ENCODE measurements at places on chromosomes 16 and 17.

DNA sequence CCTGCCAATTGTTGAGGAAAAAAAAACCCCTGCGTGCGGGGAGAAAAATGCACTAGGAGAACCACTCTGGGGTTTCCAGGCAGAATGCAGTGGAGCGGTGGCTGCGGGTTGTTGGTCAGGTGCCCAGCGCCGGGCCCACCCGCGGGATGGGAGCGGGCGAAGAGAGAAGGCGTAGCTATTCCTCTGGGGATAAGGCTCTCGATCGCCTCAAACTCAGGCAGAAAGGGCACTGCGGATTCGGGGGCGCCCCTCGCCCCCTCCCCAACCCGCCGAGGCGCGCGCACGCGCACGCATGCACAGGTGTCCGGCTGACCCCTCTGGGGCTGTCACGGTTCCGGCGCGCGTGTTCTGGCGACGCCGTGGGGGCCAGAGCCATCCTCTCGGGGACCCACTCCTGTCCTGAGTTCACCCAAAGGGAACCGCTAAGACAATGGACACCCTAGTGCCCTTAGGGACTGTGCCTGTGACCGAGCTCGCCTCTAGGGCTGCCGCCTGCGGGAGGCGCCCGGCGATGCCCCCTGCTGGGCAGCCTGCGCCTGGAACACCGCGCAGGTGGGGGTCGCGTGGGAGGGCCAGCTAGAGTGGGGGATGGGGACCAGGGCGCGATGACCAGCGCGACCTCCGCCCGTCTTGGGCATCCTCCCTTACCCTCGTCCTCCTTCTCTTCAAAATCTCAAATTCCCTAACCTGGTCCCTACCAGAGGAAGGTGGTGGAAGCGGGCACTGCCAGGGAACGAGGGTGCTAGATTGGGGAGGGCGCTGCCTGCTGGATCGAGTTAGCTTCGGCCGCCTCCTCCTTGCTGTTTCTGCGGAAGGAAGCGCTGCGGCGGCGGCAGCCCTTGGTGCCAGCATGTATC, 14.4 kb upstream of the CBX8 start:
- DNase-seq = no peak

DNA sequence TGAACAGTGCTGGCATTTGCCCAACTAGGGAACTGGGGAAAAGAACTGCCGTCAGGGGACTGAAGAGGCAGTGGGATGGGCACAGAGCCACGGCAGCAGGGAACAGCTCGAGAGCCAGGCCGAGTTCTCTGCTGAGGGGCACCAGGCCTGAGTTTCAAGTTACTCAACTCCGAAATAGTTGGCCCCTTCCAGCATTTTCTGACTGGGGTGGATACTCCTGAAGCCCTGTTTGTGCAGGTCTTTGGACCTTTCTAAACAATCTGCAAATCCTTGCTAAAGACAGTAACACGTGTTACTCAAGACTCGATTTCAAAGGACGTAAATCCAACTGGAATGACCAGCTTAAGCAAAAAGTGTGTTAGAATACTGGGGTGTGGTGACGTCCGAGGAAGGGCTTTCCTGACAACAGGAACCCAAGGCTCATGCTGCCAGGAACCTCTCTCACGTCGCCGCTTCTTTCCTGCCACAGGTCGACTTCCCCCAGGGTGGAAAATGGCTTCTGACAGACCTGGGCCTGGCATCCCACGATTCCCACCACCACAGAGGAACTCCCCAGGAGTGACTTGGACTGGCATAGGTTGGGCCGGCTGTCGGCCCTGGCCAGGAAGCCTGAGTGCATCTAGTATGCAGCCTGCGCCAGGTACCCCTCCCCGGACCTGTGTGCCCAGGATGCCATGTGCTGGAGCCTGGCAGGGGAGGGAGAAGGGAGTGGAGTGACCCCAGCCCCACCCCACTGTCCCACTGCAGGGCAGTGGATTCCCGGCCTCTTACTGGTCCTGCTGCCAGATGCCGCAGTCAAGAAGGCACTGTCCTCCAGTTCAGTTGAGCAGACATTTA, 71.9 kb downstream of the N4BP1 start:
- DNase-seq = no peak

DNA sequence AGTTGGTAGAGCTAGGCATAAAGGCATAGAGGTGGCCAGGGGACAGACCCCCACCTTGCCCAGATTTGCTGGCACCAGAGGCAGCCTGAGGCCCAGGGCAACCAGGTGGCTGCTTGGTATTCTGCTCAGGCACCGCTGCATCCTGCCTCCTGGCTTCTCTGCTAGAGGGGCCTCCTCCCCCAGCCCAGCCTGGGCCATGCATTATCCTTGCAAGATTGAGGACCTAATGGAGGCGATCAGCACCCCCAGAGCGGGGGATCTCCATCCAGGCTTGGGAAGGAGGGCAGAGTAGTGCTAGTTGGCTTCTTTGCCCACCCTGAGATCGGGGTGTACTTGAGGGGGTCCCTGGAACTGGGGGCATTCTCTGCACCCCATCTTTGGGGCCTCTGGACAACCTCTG, 23.8 kb downstream of the CDK5RAP3 start:
- DNase-seq = no peak

DNA sequence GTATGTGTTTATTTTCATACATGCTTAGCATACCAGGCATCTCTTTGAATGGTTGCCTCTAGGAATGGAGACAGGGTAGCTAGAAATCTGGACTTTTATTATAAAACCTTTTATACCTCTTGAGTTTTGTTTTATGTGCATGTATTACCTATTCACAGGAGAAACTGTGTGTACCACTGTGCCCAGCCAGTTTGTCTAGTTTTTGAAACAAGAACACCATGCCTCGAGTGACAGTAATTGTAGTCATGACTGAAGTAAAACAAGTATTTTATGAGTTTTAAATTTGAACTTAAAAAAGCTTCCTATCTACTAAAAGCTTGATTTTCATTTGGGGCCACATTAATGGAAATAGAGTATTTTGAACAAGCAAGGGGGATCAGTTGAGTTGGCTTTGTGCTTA, 57.4 kb downstream of the SNTB2 start:
- no peak for DNase-seq

DNA sequence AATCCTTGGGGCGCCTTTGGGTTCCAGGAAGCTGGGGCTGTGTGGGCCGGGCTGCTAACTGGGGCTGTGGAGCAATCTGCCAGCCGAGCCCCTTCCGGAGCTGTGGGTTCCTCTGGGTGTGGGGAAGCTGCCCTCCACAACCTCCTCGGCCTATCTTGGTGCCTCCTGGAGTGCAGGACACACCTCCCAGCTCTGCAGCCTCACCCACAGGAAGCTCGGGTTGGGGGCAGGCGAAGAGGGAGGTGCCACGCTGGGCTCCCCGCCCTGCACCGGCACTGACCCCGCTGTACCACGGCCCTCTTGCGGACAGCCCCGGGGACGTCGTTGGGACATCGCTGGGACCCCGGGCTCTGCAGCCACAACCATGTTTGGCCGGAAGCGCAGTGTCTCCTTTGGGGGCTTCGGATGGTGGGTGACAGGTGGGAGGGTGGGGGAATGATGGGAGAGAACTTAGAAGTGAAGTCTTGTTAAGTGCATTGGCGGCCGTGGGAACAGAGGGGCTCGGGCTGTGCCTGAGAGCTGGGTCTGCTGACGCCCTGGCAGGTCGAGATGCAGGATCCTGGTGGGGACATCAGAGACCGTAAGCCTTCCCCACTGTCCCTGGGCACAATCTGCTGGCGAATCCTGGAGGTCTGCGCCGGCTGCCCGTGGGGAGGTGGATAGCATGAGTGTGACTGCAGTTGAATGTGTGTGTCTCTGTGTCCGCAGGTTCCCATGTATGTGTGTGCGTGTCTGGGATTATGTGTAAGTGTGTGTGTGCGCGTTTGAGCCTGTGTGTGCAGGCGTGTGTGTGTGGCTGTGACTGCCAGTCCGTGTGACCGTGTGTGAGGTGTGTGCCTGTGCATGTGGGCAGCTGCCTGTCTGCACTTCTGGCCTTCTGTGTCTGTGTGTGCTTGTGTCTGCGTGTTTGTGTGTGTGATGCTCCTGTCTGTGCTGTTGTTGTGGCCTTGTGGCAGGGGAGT, at the start of gene RAP1GAP2:
Gene RAP1GAP2, plus strand, starts transcription at position 275 of the 962 bp plus-strand sequence. Its CDS starts 90 bp downstream, at position 365.
- peak; percentile 46 for DNase-seq

GRCh38 chr17:76844846-76845245, 23.4 kb upstream of the MGAT5B start:
- DNase-seq = no peak

DNA sequence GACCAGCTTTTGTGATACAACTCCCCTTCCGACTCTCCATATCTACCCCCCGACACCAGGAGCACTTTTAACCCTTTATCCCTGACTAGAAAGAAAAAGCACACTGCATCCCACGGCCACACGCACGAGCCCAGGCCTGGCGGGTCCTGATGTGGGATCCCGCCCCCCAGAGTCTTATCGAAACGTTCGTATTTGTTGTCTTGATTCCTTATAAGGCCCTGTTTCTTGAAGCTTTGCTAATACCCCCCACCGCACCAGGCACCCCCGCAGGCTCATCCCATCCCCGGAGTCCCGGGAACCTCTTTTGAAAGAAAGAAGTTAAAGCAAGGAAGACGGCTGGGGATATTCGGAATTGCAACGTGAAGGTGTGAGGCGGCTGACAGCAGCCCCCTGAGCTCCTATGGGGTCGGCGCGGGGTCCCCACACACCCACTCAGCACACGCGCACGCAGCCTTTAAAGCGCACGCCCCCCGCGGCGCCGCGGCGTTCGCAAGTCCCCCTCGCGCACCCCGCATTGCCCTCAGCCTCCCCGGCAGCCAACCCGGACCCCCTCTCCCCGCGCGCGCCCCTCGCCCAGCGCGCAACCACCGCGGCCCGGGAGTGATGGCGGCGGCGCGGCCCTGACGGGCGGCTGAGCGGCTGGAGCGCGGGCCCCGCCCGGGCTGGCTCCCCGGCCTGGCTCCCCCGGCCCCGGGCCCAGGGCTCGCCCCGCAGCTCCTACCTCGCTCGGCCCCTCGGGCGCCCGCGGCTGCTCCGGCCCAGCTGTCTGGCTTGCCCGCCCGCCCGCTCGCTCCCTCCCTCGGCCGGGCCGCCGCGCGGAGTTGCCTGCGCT, 448 bp downstream of the STAT5B start:
- DNase-seq = no peak

- no peak for DNase-seq
Observed at GRCh38 chr16:48231727-48232492, 12.2 kb upstream of the LONP2 start.

DNA sequence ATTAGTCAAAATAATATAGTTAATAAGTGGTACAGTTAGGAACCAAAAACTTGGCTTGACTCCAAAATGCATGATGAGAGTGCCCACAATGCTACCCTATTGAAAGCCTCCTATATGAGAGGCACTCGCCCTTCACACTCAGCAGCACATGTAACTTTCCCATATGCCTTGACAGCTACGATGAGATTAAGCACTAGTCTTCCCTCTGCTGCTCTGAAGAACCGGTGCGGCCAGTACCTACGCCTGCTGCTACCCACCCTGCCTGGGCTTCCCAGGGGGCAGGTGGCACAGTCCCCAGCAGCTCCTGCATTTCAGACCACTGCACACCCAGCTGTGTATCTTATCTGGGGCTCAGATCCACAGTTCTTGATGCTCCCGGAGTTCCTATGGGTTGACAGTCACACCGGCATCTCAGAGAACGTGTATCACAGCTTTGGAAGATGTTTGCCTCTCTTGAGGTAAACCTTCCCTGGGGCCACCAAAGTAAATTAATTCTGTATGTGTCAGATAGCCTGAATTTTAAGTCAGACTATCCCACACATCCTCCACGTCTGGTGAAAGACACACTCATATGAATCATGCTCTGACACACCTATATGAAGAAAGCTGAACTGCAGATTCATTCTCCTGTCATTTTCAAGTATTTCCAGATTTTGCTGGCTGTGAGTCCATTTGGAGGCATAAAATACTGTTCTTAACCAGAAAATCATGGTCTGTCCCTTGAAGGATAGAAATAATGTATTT, 77.8 kb downstream of the MYH10 start:
- no peak for DNase-seq

GRCh38 chr16:70752426-70752825, 48.5 kb downstream of the VAC14 start:
- no peak for DNase-seq

DNA sequence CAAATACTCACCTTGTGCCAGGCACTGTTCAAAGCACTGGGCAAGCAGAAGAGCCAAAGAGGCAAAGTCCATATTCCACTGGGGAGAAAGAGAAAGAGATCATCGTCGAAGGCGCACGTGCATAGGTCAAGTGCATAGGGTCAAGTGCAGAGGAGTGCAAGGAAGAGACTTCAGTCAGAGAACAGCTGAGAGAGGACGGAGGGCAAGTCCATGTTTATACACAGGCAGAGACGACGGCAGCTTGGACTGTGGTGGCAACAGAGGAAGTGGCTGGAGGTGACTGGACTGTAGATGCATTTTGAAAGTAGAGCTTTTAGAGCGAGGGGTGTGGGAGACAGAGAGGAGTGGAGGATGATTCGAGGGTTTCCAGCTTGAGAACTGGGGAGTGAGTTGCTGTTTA, 74.7 kb upstream of the SDK2 start:
- DNase-seq = no peak

GRCh38 chr16:62254372-62254771, 218.1 kb upstream of the CDH8 start:
- no peak for DNase-seq

- DNase-seq = no peak
Observed at GRCh38 chr17:45848868-45849535, 4.3 kb downstream of the SPPL2C start.

- DNase-seq = no peak
Observed at GRCh38 chr17:57108671-57109392, 23.8 kb downstream of the AKAP1 start.

GRCh38 chr17:19265755-19266154, 28.6 kb downstream of the EPN2 start:
- DNase-seq = no peak
